WTC11 (cell line): ENCODE measurements at places on chromosomes 1 and 21. TPM values are rescaled to one million over a fixed set of nuclear protein-coding genes. Genes with fewer than 3 reads are reported as not detected.
A peak's percentile ranks its signal among the peaks of the same experiment; 100 is the strongest.

RUNX3 gene
- total RNA-seq = 1.5 to 1.8 TPM (median 1.8 TPM) in 3 replicates

FALEC gene
- total RNA-seq = 0.71 to 1.2 TPM (median 1.0 TPM) in 3 replicates

DNA sequence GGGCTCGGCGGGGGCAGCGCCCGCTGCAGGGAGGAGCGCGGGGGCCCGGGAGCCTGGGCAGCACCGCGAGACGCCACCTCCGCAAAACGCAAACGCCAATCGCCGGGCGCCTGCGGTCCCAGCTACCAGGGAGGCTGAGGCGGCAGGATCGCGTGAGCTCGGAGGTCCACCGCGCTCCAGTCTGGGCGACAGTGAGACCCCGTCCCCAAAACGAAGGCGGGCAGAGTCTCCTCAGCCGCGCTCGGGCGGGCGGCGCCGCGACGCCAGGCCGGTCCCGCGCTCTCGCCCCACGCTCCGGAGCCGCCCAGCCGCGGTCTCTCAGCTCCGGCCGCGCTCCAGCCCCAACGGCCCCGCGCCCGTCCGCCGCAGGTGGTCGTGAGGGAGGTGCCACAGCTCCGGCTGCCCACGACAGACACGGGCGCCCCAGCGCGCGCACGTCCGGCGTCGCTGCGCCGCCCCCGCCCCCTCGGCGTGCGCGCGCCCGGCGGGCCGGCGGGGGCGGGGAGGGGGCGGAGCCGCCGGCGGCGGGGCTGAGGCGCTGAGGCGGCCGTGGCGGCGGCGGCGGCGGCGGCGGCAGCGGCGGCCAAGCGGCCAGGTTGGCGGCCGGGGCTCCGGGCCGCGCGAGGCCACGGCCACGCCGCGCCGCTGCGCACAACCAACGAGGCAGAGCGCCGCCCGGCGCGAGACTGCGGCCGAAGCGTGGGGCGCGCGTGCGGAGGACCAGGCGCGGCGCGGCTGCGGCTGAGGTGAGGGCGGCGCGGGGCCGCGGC lies at the start of gene ADARB1:
Gene ADARB1 (plus strand): TSS at position 533 of the 770 bp plus-strand sequence. CDS start 97,077 bp downstream, outside the sequence.
- peaks cover 30% of the 10 kb centered on the region for H3K27me3 ChIP-seq
- H3K4me1 ChIP-seq = peaks cover 14% of the 10 kb centered on the region
- DNase-seq = peak; percentile 68
- peak within 1 kb of the TSS; percentile 80; the same call in 1 of the 2 replicates for H3K27ac ChIP-seq
- peak within 1 kb of the TSS; percentile 82 for H3K4me3 ChIP-seq

DNA sequence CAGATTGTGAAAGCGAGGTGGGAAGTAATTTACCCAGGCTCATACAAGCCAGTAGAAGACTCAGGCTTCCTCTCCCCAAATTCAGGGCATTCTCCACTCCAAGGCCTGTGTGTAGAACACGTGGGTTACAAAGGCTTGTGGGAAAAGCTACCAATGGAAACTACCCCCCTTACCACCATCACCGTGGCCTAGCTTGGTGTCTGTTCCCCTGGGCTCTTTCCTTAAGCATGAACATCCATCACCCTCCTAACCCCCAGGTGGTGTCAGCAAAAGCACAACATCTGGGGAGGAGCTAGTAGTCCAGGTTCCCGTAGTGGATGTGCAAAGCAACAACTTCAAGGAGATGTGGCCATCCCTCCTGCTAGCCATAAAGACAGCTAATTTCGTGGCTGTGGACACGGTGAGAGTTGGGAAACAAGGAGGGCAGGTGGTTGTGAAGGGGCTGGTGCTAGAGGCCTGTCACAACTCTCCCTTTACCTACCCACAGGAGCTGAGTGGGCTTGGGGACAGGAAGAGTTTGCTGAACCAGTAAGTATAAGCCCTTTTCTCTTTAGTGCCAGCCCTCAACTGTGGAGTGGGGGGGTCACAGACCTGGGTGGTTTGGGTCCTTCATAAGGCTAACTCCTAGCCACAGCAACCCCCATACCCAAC lies 701 bp upstream of the MUTYH start:
- no peak for DNase-seq
- H3K36me3 ChIP-seq = peaks cover 34% of the 10 kb centered on the region
- H3K4me3 ChIP-seq = peak overlapping the region; percentile 100
- H3K4me1 ChIP-seq = peaks cover 23% of the 10 kb centered on the region

DNA sequence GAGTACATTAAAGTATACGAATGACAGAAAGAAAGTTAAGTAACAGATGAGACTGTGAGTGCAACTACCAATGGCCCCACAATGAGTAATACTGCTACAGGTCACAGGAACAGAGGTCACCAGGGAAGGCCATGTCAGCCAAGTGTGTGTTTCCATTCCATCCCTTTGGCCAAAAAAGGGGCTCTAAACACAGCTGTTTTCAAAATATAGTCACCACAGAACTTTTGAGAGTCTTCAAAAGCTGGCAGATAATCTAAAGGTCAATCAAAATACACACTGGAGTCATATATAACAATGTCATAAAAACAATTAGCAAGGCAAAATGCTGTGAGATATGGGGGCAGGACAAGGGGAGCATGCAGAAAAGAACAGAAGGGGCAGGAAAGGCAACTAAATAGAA lies 10.2 kb downstream of the USP24 start:
- no peak for DNase-seq
- no peak overlapping the region for H3K4me3 ChIP-seq
- no peaks in the 10 kb centered on the region for H3K27me3 ChIP-seq
- H3K4me1 ChIP-seq = peaks cover 56% of the 10 kb centered on the region
- H3K36me3 ChIP-seq = peaks cover 7% of the 10 kb centered on the region

PAQR6 gene
- total RNA-seq = 5.9 to 7.9 TPM (median 6.5 TPM) in 3 replicates

DNA sequence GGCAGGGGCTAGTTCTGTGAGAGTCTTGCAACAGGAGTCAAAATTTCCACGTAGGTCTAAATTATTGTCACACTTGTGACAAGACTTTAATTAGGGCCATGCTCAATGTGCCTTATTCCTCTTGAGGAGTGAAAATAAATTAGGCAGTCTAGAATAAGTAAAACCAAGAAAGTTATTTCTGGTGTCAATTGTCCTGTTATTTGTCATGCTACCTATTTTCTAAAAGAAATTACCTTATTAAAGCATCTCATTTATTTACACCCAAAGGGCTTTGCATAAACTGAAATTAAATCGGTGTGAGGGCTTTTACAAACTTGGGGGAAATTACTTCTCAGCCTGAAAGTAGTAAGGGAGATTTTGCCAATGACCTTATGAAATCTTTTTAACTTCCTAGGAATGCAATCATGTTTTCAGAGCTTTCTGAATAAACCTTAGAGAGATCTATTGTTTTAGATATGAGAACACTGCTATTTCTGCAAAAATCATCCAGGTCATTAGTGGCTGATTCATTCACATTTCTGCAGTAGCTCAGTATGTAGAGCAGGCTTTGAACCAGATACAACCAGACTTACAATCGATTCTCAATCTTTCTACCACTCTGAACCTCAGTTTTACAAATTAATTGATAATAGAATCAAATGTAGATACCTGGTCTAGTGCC lies 221.2 kb upstream of the SAMSN1 start:
- H3K27me3 ChIP-seq = no peaks in the 10 kb centered on the region
- DNase-seq = no peak
- no peaks in the 10 kb centered on the region for H3K4me1 ChIP-seq
- no peak overlapping the region for H3K27ac ChIP-seq
- H3K36me3 ChIP-seq = no peaks in the 10 kb centered on the region
- H3K4me3 ChIP-seq = no peak overlapping the region

MYBPHL gene
- total RNA-seq = 0.23 to 1.2 TPM (median 0.94 TPM) in 3 replicates

DNA sequence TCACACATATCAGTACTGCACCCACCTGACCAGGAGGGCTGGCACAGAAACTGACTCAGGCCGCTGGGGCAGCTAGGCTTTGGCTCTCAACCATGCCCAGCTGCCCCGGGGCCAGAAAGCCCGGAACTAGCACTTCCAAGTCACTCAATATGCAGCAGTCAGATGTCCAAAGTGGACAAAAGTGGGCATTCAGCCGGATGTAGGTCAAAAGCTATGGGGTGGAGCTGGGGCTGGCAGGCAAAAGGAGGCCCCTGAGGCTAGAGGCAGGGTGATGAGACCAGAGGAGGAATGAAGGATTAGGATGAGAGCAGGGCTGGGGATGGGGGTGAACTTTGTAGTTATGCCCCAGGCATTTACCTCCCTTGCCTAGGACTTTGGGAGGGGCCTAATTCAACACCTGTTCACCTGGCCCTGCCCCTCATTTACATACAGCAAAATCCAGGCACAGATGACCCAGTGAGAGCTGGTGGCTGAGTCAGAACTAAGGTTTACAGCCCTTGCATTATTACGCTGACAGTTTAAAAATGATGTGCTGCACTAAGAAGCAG lies 30.7 kb upstream of the EDN2 start:
- H3K4me1 ChIP-seq = peaks cover 12% of the 10 kb centered on the region
- no peak overlapping the region for H3K27ac ChIP-seq
- peaks cover 15% of the 10 kb centered on the region for H3K27me3 ChIP-seq
- H3K36me3 ChIP-seq = no peaks in the 10 kb centered on the region
- H3K4me3 ChIP-seq = no peak overlapping the region
- DNase-seq = no peak

DNA sequence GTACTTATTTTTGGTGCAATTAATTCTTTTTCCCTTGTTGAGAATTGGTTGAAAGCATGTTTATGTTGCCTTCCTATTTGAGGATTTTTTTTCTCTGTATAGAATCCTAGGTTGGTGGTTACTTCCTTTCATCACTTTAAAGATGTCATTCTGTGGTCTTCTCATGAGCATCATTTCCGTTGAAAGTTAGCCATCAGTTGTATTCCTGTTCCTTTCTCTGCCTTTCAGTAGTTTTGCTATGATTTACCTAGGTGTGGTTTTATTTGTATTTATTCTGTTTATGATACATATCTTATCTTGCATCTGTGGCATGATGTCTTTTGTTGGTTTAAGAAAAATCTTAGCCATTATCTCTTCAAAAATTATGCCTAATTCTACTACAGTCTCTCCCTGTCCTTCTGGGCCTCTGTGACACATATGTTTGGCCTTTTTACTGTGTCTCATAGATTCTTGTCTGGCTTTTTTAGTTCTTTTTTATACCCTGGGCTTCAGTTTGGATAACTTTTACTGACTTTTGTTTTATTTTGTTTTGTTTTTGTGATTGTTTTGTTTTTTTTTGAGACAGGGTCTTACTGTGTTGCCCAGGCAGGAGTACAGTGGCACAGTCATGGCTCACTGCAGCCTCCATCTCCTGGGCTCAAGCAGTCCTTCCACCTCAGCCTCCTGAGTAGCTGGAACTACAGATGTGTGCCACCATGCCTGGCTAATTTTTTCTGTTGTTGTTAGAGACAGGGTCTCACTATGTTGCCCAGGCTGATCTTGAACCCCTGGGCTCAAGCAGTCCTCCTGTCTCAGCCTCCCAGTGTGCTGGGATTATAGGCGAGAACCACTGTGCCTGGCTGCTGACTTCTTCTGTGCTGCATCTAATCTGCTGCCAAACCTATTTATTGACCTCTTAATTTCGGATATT lies 24.1 kb downstream of the PTGFRN start:
- no peak for DNase-seq

KCNC4 gene
- 19.9 to 21.9 TPM (median 21.9 TPM) in 3 replicates for total RNA-seq

OR2L13 gene
- total RNA-seq = not detected in 3 replicates

AMY2B gene
- total RNA-seq = 2.7 to 3.3 TPM (median 3.2 TPM) in 3 replicates

DNA sequence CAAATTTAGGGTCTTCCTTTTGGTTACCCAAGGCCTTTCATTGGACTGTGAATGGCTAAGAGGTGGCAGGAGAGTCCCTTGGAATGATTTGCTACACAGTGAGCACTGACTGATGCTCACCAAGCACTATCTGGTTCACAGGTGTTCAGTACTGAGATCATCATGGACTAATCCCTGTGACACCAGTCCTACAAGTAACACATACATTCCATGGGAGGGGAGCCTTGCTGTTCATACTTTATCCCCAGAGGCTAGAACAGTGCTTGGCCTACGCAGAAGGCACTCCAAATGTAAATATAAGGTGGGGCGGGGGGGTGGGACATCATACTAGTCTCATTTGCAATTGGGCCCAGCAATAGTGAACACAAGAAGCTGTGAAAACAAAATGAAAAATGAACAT lies 20.5 kb upstream of the TMEM200B start:
- H3K27ac ChIP-seq = peak overlapping the region; percentile 76; the same call in 1 of the 2 replicates
- peaks cover 45% of the 10 kb centered on the region for H3K36me3 ChIP-seq
- H3K4me3 ChIP-seq = no peak overlapping the region
- H3K4me1 ChIP-seq = no peaks in the 10 kb centered on the region
- no peak for DNase-seq

GRCh38 chr1:152884506-152884905 lies 6.4 kb downstream of the SMCP start:
- no peaks in the 10 kb centered on the region for H3K27me3 ChIP-seq
- DNase-seq = no peak
- no peaks in the 10 kb centered on the region for H3K4me1 ChIP-seq
- H3K36me3 ChIP-seq = peaks cover 3% of the 10 kb centered on the region
- H3K4me3 ChIP-seq = no peak overlapping the region

FCRL3 gene
- total RNA-seq = not detected in 3 replicates

TRABD2B gene
- 7.8 to 10.8 TPM (median 10.3 TPM) in 3 replicates for total RNA-seq

DNA sequence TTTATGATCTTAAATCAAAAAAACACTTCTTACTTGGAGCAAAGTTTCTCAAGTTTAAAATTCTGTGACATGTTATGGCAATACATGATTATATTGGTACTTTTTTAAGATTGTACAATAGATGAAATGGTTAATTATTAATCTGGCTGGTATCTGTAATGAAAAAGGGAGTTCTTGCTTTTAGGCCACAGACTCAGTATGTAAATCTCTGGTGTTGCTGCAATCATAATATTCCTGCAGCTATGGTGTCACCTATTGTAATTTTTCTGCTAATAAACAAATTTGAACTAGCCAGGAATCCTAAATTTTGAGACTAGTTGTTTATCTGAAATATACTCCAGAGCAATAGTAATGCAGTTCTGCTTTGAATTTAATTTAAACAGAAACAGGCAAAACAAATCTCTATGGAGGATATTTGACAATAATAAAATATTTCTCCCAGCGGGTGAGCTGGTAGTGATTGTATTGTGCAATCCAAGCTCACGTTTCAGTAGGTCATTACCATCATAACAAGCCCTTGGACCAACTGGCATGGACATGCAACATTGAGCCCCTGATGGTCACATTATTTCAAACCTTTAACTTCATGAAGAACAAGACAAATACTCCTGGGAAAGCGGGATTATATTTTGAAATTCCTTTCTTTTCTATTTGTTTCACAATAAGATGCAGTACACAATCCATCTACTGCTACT lies 77.2 kb upstream of the USH2A start:
- no peak overlapping the region; the same call in 1 of the 2 replicates for H3K27ac ChIP-seq
- H3K36me3 ChIP-seq = no peaks in the 10 kb centered on the region
- no peaks in the 10 kb centered on the region for H3K27me3 ChIP-seq
- no peak overlapping the region for H3K4me3 ChIP-seq
- no peak for DNase-seq

CYB5RL gene
- total RNA-seq = 13.1 to 14.2 TPM (median 13.4 TPM) in 3 replicates

EFHD2 gene
- total RNA-seq = 19.5 to 23.8 TPM (median 21.9 TPM) in 3 replicates

DNA sequence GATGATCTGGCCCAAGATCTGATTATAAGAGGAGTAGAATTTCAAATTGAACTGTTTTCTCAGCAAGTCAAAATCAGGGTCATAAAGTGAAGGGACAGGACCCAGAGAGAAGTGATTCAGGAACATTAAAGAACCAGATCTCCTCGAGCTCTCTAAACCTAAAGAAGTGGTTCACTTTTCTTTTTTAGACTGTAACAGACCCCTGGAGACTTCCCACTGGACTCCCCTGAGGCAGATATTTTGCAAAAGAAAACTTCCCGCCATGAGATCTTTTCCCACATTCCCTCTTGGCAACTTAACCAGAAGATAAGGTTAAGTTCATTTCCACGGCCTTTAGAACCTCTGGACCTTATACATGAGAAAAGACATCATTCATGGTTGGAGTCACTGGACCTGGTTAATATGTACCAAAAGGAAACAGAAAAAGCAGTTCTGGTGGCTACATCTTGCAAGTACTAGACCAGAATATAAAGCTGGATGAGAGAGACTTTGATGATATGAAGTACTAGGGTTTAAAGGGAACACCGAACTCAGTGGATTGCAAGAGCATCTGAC lies 1061.4 kb downstream of the MRPL39 start:
- no peak for DNase-seq
- no peak overlapping the region for H3K4me3 ChIP-seq
- peaks cover 26% of the 10 kb centered on the region for H3K36me3 ChIP-seq
- H3K27me3 ChIP-seq = peaks cover 7% of the 10 kb centered on the region
- H3K27ac ChIP-seq = no peak overlapping the region
